ENCODE measurements at places on chromosomes 16 and 17.

DNA sequence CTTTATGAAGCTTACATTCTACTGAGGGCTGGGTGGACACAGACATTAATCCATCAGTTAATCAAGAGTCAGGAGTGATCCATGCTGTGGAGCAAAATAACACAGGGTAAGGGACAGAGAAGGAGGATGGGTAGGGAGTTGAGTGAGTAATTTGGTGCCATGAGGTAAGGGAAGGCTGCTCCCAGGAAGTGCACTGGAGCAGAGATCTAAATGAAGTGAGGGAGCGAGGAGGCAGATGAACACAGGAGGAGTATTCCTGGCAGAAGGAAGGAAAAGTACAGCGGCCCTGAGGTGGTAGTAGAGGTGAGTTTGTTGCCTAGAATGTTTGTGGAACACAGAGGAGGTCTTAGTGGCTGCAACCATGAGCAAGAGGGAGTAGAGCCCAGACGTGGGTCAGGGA is 34.8 kb downstream of the ASIC2 start:
- DNase-seq: no peak

DNA sequence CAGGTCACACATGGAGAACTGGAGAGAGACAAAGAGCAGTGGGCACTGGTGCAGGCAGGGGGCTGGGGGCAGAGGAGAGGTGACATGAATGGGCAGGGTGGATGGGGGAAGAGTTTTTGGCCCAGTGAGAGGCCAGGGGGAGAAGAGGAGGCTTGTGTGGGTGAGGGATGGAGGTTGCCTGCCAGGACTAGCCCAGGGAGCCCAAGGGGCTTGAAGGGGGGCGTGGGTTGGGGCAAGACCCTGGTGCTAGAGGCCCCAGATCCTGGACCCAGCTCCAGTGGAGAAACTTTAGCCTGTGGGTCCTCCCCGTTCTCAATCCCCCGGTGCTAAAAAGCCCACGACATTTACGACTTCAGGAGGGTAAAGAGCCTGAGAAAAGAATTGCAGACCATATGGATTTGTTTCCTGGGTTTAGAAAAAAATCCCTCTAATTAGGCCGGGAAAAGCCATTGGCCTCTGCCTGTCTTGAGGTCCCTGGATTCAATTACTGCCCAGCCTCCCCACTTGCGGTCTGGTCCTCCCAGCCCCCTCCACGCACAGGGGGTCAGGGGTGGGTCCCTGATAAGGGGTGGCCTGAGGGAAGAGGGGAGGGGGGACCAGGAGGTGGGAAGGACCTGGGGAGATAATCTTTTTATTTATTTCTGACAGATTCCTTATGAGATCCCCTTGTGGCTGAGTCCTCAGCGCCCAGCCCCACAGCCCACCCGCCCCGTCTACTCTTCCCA is 33.0 kb downstream of the NGFR start:
- no peak for DNase-seq

DNA sequence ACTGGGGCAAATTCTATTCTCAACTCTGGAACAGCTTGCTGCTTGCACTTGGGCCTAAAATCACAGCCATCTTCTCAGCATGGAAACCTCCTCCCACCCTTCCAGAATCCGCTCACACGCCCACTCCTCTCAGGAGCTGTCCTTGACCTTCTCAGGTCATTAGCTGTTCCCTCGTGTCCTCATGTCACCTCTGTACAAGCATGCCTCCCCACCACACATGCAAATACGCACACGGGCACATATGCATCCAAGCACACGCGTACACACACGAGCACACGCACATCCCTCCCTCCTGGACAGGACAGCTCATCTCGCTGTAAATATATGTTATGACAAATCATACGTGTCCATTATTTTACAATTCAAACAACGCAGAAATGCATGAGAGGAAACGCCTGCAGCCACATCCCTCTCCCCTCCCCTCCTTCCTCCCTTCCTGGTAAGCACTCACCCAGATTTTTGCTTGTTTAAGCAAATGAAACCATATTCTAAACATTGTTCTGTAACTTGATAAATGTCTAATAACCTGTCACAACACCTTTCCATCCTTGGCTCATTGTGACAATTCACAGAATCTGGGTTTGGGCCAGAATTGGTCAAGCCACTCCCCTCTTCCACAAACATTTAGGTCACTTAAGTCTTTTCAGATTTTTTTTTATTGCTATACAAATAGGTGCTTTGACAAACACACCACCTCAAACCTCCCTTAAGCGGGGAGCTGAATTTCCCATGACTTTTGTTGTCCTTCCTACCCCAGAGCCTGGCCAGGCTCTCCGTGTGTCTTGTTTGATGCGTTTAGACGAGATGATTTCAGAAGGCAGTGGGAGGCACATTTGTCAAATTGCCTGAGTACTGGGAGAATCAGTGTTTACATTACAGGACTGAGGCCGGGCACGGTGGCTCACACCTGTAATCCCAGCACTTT is 41.7 kb downstream of the DNAH17 start:
- DNase-seq: no peak

DNA sequence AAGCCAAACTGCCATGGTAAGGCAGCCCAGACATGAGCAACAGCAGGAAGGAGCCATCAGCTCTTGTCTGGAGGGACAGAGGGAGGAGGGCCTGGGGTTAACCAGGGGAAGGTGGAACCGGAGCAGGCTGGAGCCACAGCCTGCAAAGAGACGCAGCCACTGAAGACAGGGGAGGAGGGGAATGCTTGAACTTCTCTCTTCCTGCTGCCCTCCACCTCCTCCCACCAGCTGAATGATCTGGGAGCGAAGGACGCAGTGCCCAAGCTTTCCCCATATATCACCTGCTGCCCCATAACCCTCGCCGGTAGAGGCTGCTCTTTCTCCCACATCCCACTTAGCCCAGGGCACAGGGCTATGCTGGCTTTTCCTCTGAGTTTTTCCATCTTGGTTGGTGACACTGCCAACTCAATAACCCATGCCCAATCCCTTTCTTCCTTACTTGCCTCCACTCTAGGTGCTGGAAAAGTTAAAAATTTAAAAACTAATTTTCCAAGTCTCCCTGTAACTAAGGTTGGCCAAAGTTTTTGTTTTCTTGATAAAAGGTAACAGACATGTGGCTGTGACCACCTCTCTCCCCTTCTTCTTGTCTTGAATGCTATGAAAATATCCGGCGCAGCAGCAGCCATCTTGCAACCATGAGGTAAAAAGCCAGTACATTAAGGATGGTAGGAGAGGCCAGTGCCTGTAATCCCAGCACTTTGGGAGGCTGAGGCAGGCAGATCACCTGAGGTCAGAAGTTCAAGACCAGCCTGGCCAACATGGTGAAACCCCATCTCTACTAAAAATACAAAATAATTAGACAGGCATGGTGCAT is 21.8 kb upstream of the CACNG4 start:
- no peak for DNase-seq

DNA sequence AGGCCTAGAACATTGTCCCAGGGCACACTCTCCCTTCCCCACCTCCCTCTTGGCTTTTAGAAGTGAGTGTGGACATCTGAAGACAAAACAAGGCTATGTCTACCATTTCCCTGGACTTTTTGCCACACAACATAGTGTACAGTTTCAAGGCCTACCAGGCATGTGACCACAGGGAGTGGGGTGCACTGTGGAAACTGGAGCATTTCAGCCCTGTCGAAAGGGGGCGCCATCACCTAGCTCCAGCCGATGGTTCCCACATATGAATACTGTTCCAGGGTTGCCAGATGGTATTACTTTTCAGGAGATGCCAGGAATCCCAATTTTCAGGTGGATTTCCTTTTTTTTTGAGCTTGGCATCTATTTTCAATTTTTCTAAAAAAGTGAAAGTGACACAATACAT is 140.7 kb downstream of the KATNIP start:
- DNase-seq: peak; percentile 35

- no peak for DNase-seq
Observed at GRCh38 chr17:68324114-68324513, 32.8 kb downstream of the ARSG start.

GRCh38 chr17:56468840-56469239 is 124.7 kb upstream of the NOG start:
- DNase-seq: no peak

- no peak for DNase-seq
Observed at GRCh38 chr17:65143889-65144604, 6.9 kb downstream of the RGS9 start.

DNA sequence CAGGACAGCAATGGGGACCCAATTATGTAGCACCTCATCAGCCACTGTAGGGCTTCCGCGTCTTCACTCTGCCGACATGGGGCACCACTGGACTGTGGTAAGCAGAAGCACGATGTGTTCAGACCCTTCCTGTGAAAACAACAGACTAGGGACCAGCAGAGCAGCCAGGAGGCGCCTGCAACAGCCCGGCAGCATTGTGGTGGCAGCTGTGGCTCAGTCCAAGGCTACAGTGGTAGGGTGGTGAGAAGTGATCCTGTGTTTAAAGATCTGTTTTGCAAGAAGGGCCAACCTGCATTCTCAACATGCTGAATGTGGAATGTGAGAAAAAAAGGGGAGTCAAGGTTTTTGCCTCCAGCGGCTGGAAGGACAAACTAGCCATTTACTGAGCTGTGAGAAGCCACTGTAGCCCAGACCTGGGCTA is 80.8 kb downstream of the GAS7 start:
- DNase-seq: no peak

DNA sequence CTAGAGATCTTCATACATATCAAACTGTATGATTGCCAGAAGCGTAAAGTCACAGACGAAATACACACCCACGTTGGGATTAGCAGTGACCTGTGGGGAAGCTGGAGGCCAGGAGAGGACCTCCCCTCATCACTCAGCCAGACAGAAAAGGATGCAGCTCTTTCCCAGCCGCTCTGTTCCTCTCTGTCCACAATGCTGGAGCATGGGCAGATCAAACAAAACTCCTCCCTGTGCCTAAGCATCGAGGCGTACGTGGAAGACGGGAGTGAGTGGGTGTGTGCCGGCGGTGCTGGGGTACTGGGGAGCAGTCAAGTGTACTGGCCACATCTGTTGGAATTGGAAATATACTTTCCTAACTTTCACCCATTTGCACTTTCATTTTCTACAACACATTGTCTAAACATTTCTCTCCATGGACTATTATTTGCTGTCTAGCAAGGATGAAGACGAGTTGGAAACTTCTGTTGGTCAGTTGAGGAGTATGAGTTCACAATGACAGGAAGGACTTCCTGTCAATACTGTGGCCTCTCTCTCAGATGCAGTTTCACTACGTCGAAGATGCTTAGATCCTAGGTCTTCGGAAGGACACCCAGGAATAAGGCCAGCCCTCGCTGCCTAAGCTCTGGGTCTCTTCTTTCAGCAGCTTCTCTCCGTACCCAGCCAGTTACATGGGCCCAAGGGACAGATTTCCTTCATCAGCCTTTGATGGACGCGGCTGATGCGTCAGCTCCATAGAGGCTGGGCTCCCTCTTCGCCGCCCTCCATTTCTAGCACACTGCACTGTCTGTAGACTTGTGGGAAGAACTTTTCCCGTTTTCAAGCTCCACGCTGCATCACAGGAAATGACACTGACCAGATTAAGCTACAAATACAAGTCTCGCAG is 30.6 kb upstream of the ENDOV start:
- no peak for DNase-seq

DNA sequence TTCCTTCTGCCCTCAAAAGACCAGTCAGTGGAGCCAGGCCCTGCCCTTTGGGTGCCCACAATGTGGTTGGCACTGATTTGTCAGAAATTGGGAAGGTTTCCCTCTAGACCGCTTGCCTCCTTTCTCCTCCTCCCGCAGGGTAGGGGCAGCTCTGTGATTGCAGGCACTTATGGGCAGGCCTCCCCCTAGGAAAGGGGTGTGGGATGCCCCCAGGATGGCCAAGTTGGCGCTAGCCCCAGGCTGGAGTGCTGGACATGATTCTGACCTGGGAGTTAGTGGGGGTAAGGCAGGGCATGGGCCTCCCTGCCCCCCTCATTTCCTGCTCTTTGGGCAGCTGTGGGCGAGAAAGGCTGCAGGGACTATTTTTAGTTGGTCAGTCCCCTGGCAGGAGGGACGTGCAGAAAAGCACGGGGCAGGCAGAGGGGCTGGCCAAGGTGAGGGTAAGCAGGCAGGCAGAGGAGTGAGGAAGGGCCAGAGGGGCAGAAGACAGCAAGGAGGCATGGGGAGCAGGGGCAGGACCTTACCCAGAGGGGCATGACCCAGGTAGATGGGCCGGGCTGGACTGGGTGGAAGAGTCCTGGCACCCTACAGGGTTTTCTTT is 3.3 kb downstream of the RARA start:
- no peak for DNase-seq

GRCh38 chr16:27511657-27512448 is 37.9 kb downstream of the GTF3C1 start:
- DNase-seq: no peak

GRCh38 chr17:28612936-28613872 is 781 bp downstream of the RSKR start:
- DNase-seq: peak; percentile 36

DNA sequence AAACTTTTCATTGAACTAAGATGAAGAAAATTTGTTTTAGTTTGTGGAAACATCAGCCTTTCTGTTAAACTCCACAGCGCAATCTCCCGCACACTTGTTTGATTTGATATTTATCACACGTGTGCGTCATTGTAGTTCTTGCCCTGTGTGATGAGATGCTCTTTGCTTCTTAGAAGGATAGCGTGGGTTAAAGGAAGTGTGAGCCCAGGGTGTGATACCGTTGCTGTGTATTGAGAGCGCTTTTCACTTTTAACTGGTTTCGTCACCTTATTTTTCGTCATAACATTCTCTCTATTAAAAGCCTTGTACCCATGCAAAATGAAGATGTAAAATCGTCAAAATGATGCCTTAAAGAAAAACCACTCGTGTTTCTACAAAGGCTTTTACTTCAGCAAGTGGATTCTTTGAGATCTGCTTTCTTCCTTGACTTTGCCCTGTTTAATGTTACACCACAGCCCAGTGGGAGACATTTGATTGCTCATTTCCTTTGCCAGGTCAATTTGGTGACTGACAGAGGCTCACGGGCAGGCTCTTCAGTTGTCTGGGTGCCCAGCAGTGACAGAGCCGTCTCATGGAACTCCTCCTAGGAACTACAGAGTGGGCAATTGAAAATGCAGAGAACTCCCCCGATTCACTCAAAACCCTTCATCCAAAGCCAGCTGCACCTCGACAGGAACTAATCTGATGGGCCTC is 61.1 kb downstream of the RPA1 start:
- no peak for DNase-seq

DNA sequence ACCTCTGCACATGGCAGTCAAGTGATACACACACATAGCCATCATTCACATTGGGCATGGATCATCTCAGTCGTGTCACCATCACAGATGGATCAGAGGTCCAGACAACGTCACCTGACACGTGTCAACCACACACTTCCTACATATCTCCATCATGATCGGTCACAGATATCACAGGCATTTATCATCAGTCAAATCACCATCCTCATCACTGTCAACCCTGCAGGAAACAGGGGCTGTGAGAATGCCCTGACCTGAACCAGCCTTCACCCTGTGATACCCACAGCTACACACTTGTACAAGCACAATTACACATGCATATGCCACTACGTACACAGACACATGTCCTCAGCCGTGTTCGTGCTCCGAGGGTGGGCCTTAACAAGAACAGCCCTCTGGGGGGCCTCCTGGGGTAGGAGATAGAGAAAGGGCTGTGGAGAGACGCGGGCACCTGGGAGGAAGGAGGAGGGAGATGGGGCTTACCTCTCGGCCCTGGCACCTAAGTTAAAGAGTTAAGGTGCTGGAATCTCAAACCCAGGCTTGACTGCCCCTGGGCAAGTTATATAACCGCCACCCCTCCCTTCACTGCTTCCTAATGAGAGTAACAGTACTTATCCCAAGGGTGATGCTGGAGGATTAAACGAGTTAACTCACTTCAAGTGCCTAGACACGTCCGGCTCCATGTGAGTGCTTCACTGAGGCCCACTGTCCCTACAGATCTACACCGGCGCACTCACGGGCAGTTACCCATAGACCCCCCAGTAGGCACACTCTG is 1.1 kb downstream of the SLC12A4 start:
- no peak for DNase-seq

- no peak for DNase-seq
Observed at GRCh38 chr16:50839356-50839755, 97.5 kb downstream of the CYLD start.

GRCh38 chr17:4420692-4421131 is 13.0 kb upstream of the SPNS3 start:
- peak; percentile 58 for DNase-seq
